ENCODE measurements at places on chromosomes 11 and 22.

DNA sequence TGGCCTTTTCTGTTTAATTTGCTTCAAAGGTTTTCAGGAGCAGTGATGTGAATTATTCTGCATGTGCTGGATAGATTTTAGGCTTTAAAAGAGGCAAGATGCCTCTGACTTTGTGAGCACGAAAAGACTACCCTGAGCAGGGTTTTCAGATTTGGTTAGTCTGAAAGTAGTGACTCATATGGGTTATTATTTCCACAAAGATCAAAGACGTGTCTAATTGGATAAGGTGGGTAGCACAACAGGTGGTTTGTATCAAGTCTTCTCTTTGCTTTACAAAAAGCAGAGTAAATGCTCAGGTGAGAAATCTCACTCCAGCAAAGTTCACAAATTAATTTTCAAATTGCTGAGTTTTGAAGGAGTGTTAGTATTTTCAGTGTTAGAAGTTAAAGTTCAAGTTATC, 37.6 kb upstream of the DBX1 start:
- no peak for DNase-seq

GRCh38 chr11:103380031-103380430, 270.8 kb downstream of the DYNC2H1 start:
- DNase-seq: no peak

- no peak for DNase-seq
These were observed 44.6 kb upstream of the WNT7B start for GRCh38 chr22:46021577-46021976.

DNA sequence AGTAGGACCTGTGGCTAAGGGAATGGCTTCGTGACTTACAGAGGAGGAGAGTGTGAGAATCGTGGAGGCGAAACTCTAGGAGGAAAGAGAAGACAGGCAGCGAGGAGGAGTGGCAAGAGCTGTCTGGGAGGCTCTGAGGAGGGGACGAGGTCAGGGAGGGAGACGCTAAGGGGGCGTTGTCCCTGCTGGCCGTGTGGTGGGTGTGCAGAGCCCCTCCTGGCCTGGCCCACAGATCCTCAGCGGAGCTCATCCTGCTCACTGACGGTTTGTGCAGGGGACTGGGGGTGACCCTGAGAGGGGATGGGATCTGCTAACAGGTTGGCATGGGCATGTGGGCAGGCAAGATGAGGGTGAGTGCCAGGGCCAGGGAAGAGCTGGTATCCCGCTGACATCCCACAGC, 56.5 kb upstream of the PRR5 start:
- no peak for DNase-seq

- no peak for DNase-seq
These were observed 292.8 kb upstream of the SYN3 start for GRCh38 chr22:33350961-33351360.

DNA sequence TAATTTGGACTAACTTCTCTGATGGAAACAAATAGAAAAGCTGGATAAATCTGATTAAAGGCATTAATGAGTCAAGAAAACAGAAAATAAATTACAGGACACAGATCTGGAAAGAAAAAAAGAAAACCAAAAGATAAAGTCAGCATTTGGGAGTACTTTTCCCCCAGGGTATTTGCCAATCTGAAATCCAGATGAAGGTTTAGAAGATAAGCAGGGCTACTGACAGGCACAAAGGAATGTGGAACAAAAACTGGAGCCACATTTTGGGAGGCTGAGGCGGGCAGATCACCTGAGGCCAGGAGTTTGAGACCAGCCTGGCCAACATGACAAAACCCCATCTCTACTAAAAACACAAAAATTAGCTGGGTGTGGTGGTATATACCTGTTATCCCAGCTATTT, 57.2 kb downstream of the SBF2 start:
- no peak for DNase-seq

DNA sequence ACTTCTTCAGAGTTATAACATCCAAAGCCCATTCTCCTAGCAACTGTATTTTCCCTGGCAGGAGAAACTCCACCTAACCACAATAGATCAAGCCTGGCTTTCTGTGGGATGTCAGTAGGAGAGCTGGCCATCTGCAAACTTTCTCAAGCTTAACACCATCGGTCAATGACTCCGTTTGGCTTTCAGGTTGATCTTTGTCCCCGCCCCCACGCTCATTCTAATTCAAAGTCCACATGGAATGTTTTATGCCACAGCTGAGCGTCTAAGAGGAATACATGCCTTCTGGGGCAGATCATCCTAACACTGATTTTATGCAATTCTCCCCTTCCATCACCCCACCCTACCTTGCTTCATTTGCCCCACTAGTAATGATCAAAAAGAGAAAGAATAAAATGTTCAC, 4.8 kb downstream of the GVQW3 start:
- no peak for DNase-seq

GRCh38 chr11:96019810-96020747, 96.2 kb upstream of the MTMR2 start:
- DNase-seq: no peak

- DNase-seq: no peak
These were observed 19.9 kb downstream of the BID start for GRCh38 chr22:17754233-17754925.

DNA sequence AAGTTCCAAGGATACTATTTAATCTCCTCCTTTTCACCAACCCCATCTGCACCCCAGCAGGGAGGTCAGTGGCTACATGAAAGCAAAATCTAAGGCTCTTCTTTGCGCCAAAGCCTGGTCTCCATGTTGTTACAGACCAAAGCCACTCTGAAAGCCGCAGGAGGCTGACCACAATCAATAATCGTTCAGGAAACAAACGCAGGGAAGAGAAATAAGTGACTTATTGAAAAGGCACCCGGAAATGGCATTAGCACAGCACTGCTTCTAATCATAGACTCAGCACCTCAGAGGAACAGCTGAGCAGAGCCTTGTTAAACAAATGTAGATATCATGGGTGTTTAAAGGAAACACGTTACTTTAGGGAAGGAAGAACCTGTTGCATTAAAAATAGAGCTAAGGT, 183.9 kb downstream of the KIRREL3 start:
- no peak for DNase-seq

DNA sequence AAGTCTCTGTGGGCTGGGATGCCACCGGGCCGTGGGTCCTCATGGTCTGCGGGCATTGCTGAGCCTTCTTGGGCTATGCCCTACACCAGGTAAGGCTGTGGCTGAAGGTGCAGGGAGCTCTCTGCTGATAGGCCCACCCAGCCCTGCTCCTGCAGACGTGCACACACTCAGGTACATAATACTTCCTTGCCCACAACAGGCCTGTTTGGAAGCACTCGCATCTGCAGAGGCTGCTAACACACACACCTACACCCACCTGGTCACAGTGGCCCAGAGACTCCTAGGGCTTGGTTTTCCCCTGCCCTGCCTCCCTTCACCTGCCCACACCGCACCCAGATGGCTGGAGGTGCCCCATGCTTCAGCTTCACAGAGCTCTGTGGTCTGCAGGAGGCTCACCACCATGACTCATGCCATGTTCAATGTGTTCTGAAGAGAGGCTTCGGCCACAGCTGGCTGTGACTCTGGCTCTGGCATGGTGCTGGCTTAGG, 72.8 kb upstream of the KCNQ1OT1 start:
- peak; percentile 79 for DNase-seq

GRCh38 chr22:23835484-23836144, 3.2 kb downstream of the DERL3 start:
- DNase-seq: no peak

GRCh38 chr22:50342651-50343540, at the start of gene PPP6R2:
TSS of gene PPP6R2 (plus strand) at chr22:50343327. CDS start at chr22:50393909, 50,582 bp downstream.
- DNase-seq: peak; percentile 95

GRCh38 chr11:120273432-120273831, 33.5 kb downstream of the POU2F3 start:
- DNase-seq: no peak

DNA sequence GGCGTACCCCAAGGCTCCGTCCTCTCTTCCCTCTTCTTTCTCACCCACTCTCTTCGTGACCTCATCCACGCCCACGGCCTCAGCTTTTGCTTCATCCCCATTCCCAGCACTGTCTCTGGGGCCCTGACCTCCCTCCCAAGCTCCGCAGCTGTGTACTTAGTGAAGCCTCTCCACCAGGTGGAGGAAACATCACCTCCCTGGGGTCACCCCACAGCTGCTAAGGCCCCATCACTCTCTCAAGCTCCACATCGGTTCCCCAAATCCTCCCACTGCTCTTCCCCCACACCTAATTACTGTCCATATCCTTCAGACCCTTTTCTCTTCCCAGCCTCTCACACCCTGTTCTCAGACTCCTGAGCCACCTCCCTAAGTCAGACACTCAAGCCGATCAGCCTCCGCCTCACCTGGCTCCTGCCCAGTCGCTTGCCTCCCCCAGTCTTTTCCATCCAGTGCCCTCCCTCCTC, 7.9 kb upstream of the SYT7 start:
- no peak for DNase-seq

- DNase-seq: no peak
These were observed 51.3 kb upstream of the PRDM11 start for GRCh38 chr11:45094958-45095690.

DNA sequence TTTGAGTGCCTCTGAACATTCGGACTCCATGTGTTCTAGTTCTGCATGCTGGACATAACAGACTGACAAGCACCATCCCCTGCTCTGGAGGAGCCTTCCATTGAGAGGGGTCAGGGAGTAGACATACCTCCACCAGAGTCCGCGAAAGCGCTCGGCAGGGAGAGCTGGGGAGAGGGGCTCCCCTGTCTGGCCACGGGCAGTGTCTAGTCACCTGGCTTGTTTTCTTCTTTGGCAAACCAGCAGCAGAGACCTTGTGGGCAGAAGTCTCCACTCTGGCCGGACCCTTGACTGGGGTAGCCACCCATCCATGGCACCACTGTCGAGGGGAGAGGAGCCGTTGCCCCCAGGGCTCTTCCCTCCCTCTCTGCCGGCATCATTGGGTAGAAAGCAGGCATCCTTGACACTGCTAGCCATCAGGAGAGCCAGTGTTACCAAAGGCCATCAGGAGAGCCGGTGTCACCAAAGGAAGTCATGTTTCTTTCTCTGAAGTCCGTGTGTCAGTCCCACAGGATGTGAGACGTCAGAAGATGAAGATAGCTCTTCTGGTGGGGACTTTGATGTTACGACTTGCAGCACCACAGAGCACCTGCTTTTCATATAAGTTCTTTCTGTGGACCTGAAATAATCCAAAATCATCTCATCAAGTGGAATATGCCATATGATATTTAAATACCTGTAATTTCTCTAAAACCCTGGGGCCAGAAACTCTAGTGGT, 305.6 kb downstream of the TBC1D22A start:
- no peak for DNase-seq

DNA sequence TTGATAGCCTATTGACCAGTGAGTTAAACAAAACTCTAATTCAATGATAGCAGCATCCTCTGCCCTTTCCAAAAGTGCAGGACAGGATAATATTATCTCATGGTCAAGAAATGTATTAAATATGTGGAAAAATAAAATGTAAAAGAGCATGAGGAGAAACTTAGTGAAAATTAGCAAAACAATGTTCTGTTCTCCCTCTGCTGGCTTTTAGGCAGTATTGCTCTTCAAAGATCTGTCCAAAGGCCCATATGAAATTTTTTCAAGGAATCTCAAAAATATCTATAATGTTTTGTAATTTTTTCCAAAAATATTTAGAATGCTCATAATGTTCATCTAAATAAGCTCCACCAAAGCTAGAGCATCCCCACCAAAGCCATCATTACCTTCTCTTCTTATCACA, 8.3 kb upstream of the ARL14EP start:
- DNase-seq: no peak

DNA sequence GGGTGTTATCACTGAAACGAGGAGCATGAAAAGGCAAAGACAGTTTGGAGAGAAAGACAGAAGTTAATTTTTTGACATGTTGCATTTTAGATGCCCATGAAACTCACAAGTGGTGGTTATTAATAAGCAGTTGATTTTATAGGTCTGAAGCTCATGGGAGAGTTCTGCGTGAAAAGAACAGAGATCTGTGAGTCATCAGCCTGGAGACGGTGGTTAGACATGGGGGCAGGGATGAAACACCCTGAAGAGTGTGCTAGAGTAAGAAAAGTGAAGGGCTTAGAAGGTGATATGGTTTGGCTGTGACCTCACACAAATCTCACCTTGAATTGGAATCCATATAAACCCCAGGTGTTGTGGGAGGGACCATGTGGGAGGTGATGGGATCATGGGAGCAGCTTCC, 289.1 kb upstream of the ISX start:
- DNase-seq: no peak
